ENCODE measurements at places on chromosomes 11 and 22. TPM values are rescaled to one million over a fixed set of nuclear protein-coding genes. Genes with fewer than 3 reads are reported as not detected.

GRCh38 chr11:67996622-67997474, 7.0 kb downstream of the UNC93B1 start:
- peak; percentile 59 for DNase-seq

GRCh38 chr11:75498556-75499255, 27.0 kb downstream of the GDPD5 start:
- no peak for DNase-seq

DNA sequence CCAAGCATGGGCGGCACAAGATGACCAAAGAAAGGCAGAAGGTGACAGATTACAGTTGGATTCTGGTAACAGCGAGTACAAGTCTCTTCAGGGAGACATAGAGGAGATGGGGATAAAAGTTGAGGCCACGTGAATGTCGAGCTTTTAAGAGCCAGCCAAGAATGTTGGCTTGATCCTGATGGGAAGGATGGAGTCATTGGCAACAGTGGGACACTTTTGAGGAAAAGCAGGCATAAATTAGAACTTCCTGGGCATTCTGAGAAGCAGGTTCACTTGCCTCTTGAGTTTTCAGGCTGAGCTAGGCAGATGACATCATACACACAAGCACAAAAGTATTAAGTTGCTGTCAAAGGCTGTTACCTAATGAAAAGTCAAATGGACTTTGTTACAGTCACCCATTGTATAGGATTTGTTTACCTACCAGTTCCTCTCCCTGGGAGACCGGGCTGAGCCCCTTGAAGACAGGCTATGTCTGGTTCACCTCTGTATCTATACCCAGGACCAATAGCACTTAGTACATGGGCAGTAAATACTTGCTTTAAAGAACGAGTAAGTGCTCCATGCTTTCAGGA, 41.1 kb downstream of the TNRC6B start:
- no peak for DNase-seq

- DNase-seq: no peak
Observed at GRCh38 chr11:73389134-73389525, 12.9 kb downstream of the RELT start.

GRCh38 chr11:118102721-118103261, 16.0 kb upstream of the SMIM35 start:
- no peak for DNase-seq

The MMP12 gene
- total RNA-seq: not detected

The TYR gene
- total RNA-seq: not detected

The MAJIN gene
- total RNA-seq: not detected

All from activated CD8-positive, alpha-beta T cell treated with anti-CD3 and anti-CD28 coated beads for 36 hours (primary cell).